ENCODE measurements at places on chromosomes 6 and 20. TPM values are rescaled to one million over a fixed set of nuclear protein-coding genes. Genes with fewer than 3 reads are reported as not detected.

- DNase-seq: no peak
Observed at GRCh38 chr6:101705866-101706265, 312.4 kb downstream of the GRIK2 start.

DNA sequence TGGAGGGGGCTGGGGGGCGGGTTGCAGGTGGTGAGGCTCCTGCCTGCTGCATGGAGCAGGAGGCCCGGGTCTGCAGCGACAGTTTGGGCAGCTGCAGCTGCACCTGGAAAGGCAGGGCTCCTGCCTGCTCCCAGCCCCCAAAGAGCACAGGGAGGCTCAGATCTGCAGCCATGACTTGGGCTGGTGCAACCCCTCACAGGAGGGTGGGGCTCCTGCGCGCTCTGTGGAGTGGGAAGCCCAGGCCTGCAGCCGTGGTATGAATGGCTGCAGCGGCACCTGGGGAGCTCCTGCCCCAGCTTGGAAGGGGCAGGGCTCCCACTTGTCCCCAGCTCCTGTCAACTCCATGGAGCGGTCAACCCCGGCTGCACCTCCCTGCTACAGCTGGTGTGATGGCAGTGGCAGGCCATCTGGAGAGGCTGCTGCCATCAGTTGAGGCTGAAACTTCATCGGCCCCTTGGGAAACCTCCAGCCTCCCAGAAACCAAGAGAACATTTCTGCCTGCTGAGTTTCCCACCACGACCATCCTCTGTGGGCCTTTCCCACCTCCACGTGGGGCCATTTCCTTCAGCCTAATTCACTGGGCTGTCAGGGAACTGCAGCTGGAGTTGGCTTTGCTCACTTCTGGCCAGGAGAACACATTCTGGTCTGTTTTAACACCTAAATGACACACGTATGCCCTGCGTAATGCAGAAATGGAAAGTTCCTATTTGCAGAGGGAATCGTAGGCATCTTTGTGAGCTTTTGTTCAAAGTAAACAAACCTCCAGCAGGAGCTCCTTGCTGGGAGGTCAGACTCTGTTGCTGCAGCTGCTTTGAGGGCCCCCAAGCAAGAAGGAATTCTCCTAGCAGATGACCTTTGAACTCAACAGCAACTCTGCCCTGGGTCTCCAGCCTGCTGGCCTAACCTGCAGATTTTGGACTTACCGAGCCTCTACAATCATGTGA, 429.0 kb downstream of the PREX1 start:
- no peak for DNase-seq

- DNase-seq: no peak
Observed at GRCh38 chr6:159718634-159719033, 8.7 kb upstream of the WTAP start.

GRCh38 chr6:33199687-33200218, 712 bp downstream of the RXRB start:
- DNase-seq: peak; percentile 58

GRCh38 chr6:10559522-10560152, 38.5 kb downstream of the GCNT2 start:
- DNase-seq: peak; percentile 39

- DNase-seq: no peak
Observed at GRCh38 chr20:5096463-5096862, 23.3 kb downstream of the PCNA start.

- DNase-seq: peak; percentile 34
Observed at GRCh38 chr20:47256668-47257236, 99.7 kb downstream of the ZMYND8 start.

GRCh38 chr6:30495993-30496392, 6.7 kb downstream of the HLA-E start:
- no peak for DNase-seq

DNA sequence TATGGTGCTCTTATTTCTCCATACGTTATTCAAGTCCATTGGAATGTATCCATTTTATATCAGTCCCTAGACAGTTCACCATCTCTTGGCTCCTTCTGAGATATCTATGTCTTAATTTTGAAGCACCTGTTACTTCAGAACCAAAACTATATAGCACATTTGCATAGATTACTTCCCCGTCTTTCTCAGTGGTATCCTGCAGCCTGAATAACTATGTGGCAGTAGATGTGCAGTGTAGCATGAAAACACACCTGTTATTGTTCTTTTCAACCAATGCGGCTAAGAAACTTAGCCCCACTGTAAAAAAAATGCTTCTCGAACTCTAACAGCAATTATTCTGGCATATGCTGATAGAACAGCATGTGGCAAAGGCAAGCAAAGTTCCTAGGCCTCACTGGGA, 1184.4 kb upstream of the ADGRB3 start:
- DNase-seq: no peak

GRCh38 chr6:105317607-105318533, 85.0 kb downstream of the PREP start:
- DNase-seq: peak; percentile 52

DNA sequence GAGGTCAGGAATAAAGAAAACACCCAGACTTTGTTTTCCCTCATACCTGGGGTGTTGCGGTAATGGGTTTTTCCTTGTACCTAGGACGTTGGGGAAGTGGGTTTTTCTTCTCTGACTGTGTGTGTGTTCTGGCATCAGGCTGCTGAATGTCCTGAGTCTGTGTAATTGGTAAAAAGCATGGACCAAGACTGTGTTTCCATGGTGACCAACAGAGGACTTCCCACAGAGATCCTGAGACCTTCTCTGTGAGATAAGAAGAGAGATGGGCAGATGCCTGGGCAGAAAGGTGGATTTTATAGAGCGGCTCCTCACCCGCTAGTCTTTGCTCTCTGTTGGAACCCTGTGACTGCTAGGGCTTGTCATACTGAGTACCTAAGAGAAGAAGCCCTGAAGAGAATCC, 135.4 kb upstream of the GGTLC1 start:
- DNase-seq: no peak

HUS1B gene
- total RNA-seq: 1.5 TPM

HLA-G gene
- total RNA-seq: not detected

PRL gene
- not detected for total RNA-seq

MTFR2 gene
- 3.4 TPM for total RNA-seq

CGA gene
- total RNA-seq: not detected

MEP1A gene
- not detected for total RNA-seq

TSPO2 gene
- total RNA-seq: not detected

MAP3K5 gene
- 5.8 TPM for total RNA-seq
